GM13976 (cell line): ENCODE measurements at places on chromosomes 16 and 17.
A peak's percentile ranks its signal among the peaks of the same experiment; 100 is the strongest.

GRCh38 chr16:24253192-24253591, 2.9 kb upstream of the CACNG3 start:
- peak; percentile 70 for DNase-seq

DNA sequence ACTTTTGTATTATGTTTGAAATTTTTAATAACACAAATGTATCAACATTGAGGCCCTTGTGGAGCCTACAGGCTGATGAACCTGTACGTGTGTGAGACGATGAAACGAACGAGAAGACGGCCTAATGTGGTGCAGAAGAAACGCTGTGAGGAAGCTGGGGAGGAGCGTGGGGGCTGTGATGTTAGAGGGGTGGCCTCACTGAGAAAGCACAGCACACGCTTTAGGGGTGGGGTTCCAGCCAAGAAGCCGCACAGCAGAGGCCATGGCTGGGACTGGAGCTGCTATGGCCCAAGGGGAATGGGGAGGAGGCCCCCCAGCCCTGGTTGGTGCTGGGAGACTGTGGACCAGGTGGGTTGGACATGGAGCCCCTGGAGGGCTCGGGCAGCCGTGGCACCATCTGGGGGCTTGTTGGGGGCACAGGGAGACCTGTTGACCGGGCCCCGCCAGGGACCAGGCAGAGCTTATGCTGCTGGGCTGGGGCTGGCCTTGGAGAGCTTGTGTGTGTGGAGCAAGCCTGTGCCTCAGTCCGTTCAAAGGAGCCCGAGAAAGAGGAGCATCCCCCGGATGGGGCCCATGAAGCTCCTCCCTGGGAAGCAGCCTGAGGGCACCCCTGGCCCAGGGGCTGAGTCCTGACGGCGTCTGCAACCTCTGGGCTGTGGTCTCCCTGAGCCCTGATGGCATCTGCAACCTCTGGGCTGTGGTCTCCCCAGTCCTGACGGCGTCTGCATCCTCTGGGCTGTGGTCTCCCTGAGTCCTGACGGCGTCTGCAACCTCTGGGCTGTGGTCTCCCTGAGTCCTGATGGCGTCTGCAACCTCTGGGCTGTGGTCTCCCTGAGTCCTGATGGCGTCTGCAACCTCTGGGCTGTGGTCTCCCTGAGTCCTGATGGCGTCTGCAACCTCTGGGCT, 44.7 kb downstream of the METRNL start:
- no peak for DNase-seq

DNA sequence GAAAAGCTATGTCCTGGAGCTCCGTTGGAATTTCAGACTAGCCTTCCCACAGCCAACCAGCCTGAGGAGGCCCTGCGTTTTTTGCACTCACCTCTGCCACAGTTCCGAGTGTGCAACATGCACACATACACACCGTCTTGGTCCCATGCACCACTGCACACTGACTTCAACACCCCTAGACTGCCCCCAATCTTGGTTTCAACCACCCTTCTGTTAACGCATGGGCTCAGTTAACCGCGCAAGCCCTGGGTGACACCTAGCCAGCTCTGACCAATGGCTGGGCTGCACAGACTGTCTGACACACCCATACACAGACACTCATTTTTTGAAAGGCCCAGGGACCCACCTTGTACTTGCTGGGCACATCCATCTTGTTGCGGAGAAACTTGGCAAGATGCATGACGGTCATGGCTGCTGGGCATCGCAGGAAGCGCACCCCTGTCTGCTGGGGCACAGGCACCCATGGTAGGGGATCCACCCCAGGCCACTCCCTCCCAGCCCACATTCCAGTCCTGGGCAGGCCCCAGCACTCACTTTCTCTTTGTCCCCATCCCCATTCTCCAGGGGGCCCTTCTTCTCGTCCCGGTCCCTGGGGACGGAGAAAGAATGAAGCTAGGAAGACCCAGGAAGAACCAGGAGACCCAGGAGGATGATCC, 8.0 kb downstream of the CISD3 start:
- no peak for DNase-seq

DNA sequence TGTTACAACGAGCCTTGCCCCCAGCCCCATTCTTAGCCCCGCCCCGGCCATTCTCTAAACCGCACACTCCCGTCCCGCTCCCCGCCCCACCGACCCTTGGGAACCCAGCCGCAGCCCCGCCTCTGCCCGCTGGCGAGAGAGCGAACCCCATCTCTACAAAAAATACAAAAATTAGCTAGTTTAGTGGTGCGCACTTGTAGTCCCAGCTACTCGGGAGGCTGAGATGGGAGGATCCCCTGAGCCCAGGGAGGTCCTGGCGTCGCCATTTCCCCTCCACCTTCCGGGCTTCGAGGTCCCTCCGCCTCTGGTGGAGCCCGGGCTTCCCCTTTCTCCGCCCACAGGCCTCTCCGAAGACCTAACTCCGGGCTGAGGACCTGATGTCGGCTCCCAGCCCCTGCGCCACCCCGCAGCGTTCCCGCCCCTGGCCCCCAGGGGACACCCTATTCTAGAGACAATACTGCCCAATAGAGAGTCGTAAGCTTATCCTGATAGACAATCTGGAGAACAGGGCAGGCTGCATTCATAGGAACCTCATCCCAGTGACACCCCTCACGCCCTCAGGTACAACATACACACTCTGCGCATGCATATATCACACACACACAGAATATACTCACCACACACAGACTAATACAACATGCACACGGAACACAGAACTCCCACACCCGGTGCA, 480 bp upstream of the PROCA1 start:
- peak; percentile 87 for DNase-seq

DNA sequence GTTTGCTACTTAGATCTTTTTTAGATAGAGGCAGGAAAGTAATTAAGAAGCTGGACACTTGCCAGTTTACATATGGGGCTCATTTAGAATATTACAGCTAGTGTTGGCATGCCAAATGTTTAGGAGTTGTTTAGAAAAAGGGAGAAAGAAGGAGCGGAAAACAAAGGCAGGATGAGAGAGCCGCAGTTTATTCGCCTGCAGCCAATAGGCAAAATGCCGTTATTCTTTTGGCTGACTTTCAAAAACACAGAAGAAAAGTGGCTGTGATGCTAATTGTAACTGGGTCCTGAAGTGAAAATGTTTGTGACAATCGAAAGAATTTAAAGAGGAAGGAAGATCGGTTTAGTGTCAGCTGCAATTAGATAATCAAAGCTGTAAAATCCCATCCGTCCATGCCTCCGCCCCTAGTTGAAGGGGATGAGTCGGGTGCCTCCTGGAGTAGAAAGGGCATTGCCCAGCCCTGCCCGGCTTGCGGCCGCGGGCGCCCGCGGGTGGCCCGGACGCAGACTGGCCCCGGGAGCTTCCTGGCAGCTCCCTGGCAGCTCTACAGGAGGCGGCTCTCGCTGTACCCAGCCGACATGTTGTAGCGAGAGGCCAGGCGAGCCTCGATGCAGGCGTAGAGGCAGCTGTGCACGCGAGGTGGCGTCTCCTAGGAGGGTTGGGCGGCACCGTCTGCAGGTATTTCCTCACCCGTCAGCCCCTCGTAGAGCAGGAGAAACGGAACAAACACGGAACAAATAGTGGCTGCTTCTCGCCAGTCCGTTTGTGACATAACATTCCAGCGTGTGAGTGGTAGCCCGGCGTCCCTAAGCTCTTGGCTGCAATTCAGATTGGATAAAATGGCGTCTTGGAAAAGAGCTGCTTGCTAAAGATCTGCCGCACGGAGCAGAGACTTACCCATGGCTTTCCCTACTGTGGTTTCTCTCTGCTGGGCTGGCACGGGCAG, 82.2 kb downstream of the TNRC6C start:
- DNase-seq, result peak; percentile 53

DNA sequence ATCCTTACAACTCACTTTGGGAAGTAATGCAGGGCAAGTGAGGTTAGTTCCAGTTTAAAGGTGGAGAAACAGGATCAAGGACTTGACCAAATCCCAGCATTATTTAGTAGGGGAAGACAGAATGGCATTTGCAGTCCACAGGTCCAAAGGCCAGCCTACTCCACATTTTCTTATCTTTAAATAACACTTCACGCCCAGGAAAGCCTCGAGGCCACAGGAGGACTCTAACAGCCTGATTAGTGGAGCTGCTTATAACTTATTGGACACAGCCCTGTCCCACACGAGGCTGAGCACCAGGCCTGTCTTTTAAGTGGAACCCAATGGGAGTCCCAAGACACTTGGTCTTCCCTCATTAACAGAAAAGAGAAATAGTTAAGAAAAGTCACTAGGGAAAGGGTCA, 12.1 kb upstream of the HYDIN start:
- DNase-seq, result no peak

DNA sequence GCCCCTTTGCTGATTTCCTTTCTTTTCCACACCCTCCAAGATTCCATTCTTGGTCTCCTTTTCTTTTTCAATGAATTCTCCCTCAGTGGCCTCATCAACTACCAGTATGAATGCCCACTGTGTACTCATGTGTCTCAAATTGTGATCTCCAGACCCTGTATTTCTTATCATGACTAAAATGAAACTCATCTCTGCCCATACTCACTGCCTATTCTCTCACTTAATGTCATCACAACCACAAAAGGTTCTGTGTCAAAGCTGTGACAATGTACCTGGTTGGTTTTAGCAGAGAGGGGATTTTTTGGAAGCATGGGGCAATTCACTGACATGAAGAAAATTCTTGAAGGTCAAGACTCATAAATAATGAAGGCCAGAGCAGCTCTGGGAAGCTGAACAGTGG, 11.5 kb upstream of the TBX4 start:
- DNase-seq, result no peak
